Epithelial cell of proximal tubule (primary cell): ENCODE measurements at places on chromosomes 7 and 10. TPM values are rescaled to one million over a fixed set of nuclear protein-coding genes. Genes with fewer than 3 reads are reported as not detected.

KCP gene
- 0.51 and 5.2 TPM in 2 replicates for total RNA-seq

PIK3CG gene
- total RNA-seq = 0.23 and 0.36 TPM in 2 replicates

ELN gene
- 0.12 TPM in 1 of 2 replicates, not detected in the other for total RNA-seq

LEP gene
- total RNA-seq = not detected in 2 replicates

TIMM23B gene
- 10.6 and 12.8 TPM in 2 replicates for total RNA-seq

MSMB gene
- not detected in 2 replicates for total RNA-seq

CYP3A7 gene
- 0.12 TPM in 1 of 2 replicates, not detected in the other for total RNA-seq

PITX3 gene
- total RNA-seq = 0.65 and 2.7 TPM in 2 replicates
